ENCODE measurements at places on chromosomes 5 and 9.

GRCh38 chr9:5922192-5922591, 31.5 kb downstream of the MLANA start:
- no peak for DNase-seq

GRCh38 chr9:127777368-127777980, 992 bp downstream of the SH2D3C start:
- no peak for DNase-seq

GRCh38 chr9:31492229-31492628, 892.2 kb upstream of the ACO1 start:
- DNase-seq: no peak

DNA sequence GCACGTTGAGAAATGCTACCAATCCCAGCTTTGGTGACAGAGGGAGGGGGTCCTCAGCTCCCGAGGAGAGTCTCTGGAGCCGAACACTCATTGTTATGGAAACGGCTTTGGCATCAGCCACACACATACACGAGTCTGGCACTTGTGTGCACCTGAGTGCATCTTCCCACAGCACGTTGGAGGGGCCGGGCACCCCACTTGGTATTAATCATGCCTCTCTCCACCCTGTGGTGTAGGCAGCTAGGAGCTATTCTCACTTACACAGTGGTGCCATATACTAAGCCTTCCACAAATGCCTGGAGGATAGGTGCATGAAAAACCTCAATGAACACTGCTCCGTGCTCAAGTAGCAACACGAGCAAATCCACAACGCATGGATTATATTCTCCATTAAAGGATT, 133.9 kb upstream of the PANK3 start:
- no peak for DNase-seq

- DNase-seq: no peak
Observed at GRCh38 chr5:67047160-67047559, 149.4 kb downstream of the CD180 start.

DNA sequence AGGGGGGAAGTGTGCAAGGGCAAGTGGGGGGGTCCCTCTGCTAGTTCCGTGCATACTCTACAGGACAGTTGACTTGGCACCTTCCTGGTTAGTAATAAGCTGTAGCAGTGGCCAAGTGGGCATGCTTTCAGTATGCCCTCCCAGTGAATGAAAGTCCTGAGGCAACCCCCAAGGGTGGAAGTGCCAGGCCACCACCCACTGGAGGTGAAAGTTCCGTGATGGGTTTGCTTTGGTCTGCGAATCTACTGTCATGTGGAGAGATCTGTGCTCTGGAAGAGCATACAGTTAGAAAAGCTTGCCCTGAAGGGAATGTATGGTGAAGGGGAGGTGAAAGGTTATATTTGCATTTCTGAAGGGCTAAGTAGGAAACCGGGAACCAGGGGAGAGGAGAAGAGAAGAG, 10.3 kb downstream of the FXN start:
- DNase-seq: no peak

Measured in activated T-helper 9 cell treated with anti-CD3 and anti-CD28 coated beads, Interleukin-2, amount 50 U/mL, for 16 hours (primary cell).